CD8-positive, alpha-beta memory T cell (primary cell): ENCODE measurements at places on chromosomes 3 and 15. TPM values are rescaled to one million over a fixed set of nuclear protein-coding genes. Genes with fewer than 3 reads are reported as not detected.

DNA sequence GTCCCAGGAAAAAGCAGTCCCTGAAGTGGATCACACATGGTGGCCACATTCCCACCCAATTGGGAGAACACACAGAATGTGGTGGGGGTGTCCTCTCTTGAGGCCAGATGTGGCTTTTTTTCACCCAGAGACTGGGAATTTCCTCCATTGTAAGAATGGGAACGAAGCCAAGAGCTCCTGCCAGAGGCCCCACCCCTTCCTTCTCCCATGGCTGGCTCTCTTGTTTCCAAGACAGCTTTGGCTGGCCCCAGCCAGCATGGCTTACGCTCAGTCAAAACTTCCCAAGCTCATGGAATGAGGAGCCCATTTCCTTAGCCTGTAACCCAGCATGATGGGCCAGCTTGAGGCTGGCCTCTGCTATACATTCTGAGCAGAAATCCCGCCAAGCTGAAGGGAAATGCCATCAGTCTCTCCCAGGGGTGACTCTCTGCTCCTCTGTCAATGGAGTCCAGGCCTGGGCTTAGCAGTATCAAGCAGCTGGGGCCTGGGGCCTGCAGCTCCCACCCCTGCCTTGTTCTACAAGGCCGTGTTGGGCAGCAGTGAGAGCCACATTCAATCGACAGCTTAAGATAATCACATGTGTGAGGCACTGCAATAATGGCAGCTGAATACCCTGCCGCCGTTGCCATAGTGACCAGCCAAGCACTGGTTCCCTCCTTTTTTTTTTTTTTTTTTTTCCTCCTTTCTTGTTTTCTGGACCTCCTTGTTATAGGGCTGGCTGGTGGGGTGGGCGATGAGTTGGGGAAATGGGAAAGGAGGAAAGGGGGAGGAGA lies 142.4 kb downstream of the EPHB1 start:
- no peaks in the 10 kb centered on the region for H3K36me3 ChIP-seq
- no peak overlapping the region for H3K4me3 ChIP-seq
- H3K4me1 ChIP-seq = no peaks in the 10 kb centered on the region
- H3K27ac ChIP-seq = no peak overlapping the region
- no peak for DNase-seq

ZNF385D gene
- not detected for total RNA-seq

RSRC1 gene
- total RNA-seq = 43.3 TPM

DNA sequence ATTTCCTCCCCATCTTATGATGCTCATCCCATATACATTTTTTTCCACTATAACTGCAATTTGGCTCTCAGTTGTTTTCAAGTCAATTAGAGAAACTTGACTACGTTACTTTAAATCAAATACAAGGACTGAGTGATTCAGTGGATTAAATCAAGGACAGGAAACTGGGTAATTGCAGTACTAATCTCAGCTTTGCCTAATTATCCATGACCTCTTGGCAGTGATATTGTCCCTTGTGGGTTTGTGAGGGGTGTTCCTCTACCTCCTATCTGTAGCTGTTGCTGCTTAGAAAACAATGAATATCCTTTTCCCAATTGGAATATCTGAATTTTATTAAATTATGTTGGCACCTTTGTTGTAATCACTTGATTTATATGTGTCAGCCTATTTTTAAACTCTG lies 79.4 kb downstream of the ZPLD1 start:
- H3K4me3 ChIP-seq = no peak overlapping the region
- H3K36me3 ChIP-seq = no peaks in the 10 kb centered on the region
- no peaks in the 10 kb centered on the region for H3K4me1 ChIP-seq
